ENCODE measurements at places on chromosomes 7 and 10. TPM values are rescaled to one million over a fixed set of nuclear protein-coding genes. Genes with fewer than 3 reads are reported as not detected.

The YAE1 gene
- total RNA-seq, result 17.8 TPM

The PPA1 gene
- 256 TPM for total RNA-seq

The TFPI2 gene
- total RNA-seq, result 1.7 TPM

The IQUB gene
- total RNA-seq, result under 0.01 TPM

The ADGRA1 gene
- total RNA-seq, result not detected

The OR9A2 gene
- not detected for total RNA-seq

The SKAP2 gene
- total RNA-seq, result 7.4 TPM

The CNOT4 gene
- 15.9 TPM for total RNA-seq

The NEUROD6 gene
- not detected for total RNA-seq

The CYP2C19 gene
- total RNA-seq, result 0.50 TPM

The PRKCQ gene
- 4.8 TPM for total RNA-seq

The HTR5A gene
- total RNA-seq, result not detected

The ENTPD1 gene
- total RNA-seq, result not detected

The FGL2 gene
- 0.34 TPM for total RNA-seq

The MGMT gene
- 15.8 TPM for total RNA-seq

The C7orf57 gene
- total RNA-seq, result 0.21 TPM

The OR2A42 gene
- not detected for total RNA-seq

The CHAT gene
- not detected for total RNA-seq

Measured in nasal cavity respiratory epithelium epithelial cell of viscerocranial mucosa (primary cell).